ENCODE measurements at places on chromosomes 11 and 22. TPM values are rescaled to one million over a fixed set of nuclear protein-coding genes. Genes with fewer than 3 reads are reported as not detected.

Gene OR8G5
- total RNA-seq = not detected

Gene CDK2AP2
- total RNA-seq = 91.0 TPM

Gene TLCD5
- total RNA-seq = 7.9 TPM

Gene CRYBB3
- not detected for total RNA-seq

Gene ASPHD2
- total RNA-seq = 1.5 TPM

Gene CEP126
- total RNA-seq = 1.9 TPM

Gene ALKBH8
- total RNA-seq = 11.1 TPM

Gene CARNS1
- 0.18 TPM for total RNA-seq

Gene GTSE1
- total RNA-seq = 23.7 TPM

Gene GPHA2
- not detected for total RNA-seq

Gene GGTLC2
- total RNA-seq = not detected

Gene UPK3A
- not detected for total RNA-seq

Gene MPZL2
- total RNA-seq = not detected

Gene MMP1
- total RNA-seq = 0.87 TPM

Gene DUSP8
- 1.9 TPM for total RNA-seq

Gene TMPRSS6
- not detected for total RNA-seq

Gene C11orf97
- not detected for total RNA-seq

Gene RASGRP2
- total RNA-seq = 1.1 TPM

Gene CASP5
- not detected for total RNA-seq

Gene ZNF280A
- 2.8 TPM for total RNA-seq

Gene DDTL
- 1.8 TPM for total RNA-seq

Gene APOL3
- total RNA-seq = 0.07 TPM

Gene MMP8
- total RNA-seq = not detected

Gene OTOG
- not detected for total RNA-seq

Gene SLC22A6
- not detected for total RNA-seq

Gene TECTA
- 0.04 TPM for total RNA-seq

Measured in A549 treated with DMSO at 1 μM for 4 hours (cell line).